ENCODE measurements at places on chromosomes 3 and 15.

GRCh38 chr3:14533457-14533958 lies 6.6 kb downstream of the GRIP2 start:
- no peak for DNase-seq

- no peak for DNase-seq
These were observed 40.1 kb downstream of the DLG1 start for GRCh38 chr3:197258168-197258755.

GRCh38 chr15:34133511-34133910 lies 31.6 kb downstream of the PGBD4 start:
- no peak for DNase-seq

GRCh38 chr3:98994128-98994762 lies 92.8 kb upstream of the DCBLD2 start:
- DNase-seq = no peak
